ENCODE measurements at places on chromosomes 1 and 21.

DNA sequence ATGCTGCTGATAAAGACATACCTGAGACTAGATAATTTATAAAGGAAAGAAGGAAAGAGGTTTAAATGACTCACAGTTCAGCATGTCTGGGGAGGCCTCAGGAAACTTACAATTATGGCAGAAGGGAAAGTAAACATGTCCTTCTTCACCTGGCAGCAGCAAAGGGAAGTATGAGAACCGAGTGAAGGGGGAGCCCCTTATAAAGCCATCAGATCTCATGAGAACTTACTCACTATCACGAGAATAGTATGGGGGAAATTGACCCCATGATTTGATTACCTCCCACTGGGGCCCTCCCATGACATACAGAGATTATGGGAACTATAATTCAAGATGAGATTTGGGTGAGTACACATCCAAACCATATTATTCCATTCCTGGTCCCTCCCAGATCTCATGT lies 154.4 kb downstream of the FASLG start:
- no peak for DNase-seq

DNA sequence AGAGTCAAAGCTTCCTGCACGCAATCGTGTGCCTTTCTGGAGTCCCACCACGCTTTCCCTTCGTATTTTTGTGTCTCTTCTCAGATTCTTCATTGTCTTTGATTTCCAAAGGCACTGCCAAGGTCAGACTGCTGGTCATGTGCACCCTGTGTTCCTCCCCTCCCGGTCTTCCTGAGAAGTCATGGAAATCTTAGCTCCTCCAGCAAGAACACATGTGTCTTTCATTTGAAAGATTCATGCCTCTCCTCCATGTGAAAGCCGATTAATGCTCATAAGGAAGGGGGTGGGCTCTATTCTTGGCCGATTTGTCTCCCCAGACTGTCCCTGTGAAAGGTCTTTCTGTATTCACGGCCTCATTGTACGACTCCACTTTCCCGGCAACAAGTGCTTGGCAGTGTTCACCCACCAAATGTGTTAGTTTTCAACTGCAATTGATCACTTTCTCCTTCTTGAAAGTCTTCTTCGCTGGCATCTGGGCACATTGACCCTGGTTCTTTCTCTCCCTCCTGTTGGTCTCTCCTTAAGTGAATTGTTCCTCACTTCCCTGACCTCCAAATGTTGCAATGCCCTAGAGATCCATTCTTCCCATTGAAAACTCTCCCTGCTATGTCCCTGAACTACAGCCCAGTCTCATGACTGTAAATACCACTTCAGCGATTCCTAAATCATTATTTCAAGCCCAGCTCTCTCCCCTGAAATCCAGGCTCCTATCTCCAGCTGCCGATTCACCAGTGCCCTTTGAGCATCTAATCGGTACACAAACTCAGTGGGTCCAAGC lies 25.4 kb downstream of the MX2 start:
- no peak for DNase-seq

DNA sequence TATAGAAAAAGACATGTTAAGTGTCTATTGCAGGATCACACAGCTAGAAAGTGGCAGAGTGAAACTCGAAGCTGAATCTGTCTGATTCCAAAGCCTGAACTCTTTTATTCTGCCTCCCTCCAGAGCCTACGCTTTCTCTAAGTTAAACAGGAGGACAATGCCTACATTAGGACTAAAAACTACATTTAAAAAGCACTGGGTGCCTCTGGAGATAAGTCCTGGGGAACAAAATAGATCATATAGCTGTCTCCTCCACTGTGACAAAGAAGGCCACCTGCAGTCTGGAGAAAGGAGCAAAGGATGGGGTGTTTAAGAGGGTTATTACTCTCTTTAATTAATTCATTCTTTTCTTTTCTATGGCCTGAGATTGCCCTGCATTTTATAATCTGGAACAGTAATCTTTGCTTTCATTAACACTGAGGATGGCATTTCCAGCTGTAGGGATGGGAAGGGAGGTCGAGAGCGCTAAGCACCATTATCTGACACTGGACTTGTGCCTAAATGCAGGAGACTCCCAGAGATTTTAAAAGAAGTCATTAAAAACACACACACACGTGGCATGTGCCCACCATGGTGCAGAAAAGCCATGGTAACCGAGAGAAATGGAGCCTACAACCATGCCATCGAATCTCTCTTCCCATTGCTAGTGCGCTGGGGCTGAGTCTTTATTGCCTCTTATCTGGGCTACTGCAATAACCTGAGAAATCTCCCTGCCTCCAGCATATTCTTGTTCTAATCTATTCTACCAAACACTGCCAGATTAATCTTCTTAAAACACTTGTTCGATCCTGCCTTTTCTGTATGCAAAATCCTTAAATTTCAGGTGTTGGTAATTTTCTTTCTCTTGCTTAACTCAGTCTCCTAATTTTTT lies 92.2 kb downstream of the PLXNA2 start:
- no peak for DNase-seq

DNA sequence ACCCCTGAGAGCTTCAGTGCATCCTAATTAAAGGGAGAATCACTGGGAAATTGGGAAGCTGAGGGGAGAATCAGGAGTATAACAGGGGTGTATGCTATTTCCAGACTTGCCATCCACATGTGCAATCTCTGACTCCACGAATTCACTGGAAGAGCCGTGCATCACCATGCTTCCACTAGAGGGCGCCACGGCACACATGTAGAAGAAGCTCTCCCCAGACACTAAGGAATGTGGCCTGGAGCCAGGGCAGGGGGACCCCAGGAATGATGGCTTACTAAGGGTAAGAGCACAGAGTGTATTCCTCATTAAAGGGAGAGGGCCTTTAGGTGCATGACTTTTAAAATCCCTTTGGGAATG lies 81.5 kb downstream of the ABCA4 start:
- peak; percentile 67 for DNase-seq

GRCh38 chr1:43879996-43880395 lies 53.6 kb upstream of the ARTN start:
- no peak for DNase-seq

GRCh38 chr1:229378586-229379367 lies 35.9 kb upstream of the CCSAP start:
- DNase-seq = no peak

- DNase-seq = no peak
Observed at GRCh38 chr1:221781102-221781755, 39.3 kb upstream of the DUSP10 start.

DNA sequence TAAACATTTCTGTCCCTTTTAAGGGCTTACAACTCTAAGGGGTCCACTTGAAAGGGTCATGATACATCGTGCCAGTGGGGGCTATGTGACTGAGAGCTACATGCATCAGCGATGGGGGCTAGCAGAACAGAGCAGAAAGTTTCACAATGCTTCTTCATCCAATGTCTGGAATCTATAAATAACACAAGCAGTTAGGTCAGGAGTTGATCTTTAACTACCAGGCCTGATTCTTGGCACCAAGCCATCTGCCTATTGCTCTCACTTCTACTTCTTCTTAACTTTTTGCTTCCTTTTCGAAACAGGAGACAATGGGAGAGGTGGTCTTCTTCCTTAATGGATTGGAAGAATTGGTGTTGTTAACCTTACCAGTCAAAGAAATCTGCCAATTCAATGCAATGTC lies 410.0 kb downstream of the TGFB2 start:
- no peak for DNase-seq

DNA sequence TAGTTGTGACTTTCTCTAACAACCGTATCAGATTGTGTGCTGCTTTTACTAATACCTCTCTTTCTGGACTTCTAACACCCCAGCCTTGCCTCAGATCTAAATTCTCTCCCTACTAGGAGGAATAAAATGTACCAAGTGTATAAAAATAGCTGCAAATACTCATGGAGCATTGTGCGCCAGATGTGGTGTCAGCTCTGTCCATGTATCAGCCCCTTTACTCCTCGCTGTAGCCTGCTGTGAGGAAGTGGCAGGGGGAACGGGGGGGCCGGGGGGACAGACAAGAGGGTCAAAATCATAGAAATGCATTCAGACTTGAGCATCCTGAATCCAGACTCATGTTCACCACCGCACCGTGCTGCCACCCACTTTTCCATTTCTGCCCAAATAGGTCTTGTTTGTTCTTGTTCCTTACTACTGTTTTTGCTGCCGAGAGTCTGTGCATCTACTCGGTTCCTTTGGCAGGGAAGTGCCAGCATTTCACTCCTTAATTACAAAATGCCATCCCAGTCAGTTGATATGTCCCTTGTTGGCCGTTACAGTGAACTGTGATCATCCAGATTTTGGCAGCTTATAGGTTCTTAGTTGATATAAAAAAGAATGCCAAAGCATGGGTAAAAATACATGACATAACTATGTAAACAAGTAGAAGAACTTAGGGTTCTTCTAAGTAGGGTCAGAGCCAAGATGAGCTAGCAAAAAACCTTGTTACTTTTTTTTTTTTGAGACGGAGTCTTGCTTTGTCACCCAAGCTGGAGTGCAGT lies 76.4 kb downstream of the UBE4B start:
- no peak for DNase-seq

DNA sequence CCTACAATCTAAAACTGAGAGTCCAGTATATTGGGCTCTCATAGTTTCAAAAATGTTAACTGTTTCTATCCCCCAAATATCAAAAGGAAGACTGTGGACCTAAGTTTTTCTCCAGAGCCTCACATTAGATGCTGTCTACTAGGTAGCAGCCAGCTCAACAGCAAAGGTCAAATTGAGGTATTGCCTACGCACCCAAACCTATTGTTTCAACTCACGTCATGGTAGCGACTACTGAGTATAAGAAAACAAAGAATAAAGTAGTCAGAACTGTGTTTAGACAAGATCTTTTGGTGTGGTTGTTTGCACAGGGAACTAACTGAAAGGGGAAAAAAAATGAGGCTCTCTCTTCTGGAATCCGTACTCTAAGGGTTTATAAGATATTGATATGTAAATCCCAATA lies 173.2 kb downstream of the LBR start:
- no peak for DNase-seq

DNA sequence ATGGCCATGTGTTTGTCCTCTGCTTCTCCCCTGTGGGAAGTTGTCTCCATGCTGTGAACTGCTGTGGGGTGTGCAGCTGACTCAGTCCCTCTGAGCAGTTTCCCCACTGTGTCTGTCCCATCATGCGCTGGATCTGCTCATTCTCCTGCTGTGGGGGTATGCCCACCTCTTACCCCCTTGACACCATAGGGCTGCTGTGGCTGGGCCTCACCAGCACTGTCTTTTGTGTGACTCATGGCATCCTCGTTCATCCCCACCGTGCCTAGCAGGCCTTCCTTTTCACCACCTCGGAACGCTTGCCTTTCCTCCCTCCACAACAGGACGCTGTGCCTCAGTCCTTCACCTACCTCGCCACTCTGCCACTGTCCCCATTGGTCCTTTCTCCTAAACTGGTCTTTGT lies 27.3 kb downstream of the VANGL2 start:
- no peak for DNase-seq

DNA sequence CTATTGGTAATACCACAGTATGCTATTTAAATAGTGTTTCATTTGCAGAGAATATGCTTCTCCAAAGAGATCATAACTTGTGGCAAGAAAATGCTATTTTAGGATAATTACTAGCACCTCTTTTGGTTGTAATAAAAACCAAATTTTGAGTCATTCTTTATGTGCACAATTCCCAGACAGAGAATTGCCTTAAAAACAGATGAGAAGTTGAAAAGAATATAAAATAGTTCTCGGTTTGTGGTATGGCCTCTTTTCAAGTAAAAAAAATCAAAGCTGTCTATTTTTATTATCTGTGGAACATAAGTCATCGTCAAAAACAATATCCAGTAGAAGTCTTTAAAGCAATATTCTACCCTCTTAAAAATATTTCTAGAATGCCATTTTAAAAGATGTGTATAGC lies 185.9 kb downstream of the GREM2 start:
- no peak for DNase-seq

DNA sequence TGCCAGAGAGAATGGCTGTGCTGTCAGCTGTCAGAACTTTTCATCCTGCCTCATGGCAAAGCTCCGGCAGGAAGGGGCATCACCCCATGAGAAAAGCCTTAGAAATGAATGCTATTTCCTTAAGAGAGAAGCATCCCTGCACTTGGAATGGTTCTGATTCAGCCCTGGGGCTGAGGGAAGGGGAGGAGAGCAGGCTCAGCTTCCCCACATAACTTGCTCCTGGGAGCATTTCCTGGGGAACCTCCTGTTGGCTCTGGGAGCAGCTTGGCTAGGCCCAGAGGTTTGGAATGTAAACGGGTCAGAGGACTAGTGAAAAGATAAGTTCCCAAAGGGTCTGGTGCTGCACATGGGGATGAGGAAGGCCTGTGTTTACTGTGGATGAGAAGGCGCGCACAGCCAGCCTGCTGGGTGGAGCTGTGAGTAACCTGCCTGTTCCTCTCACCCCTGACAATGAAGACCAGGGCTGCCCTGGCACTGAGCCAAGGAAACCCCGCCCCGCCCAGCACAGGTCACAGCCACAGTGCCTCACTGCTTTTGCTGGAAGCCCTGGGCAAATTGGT lies 5.0 kb downstream of the PRELP start:
- DNase-seq = peak; percentile 87

- DNase-seq = no peak
Observed at GRCh38 chr1:217469983-217470382, 160.9 kb downstream of the GPATCH2 start.

GRCh38 chr1:39472826-39473225 lies 18.6 kb upstream of the BMP8A start:
- DNase-seq = no peak

GRCh38 chr1:219292999-219293398 lies 119.3 kb downstream of the LYPLAL1 start:
- DNase-seq = no peak

Measured in AG20443 (cell line).